ENCODE measurements at places on chromosomes 11 and 22.

DNA sequence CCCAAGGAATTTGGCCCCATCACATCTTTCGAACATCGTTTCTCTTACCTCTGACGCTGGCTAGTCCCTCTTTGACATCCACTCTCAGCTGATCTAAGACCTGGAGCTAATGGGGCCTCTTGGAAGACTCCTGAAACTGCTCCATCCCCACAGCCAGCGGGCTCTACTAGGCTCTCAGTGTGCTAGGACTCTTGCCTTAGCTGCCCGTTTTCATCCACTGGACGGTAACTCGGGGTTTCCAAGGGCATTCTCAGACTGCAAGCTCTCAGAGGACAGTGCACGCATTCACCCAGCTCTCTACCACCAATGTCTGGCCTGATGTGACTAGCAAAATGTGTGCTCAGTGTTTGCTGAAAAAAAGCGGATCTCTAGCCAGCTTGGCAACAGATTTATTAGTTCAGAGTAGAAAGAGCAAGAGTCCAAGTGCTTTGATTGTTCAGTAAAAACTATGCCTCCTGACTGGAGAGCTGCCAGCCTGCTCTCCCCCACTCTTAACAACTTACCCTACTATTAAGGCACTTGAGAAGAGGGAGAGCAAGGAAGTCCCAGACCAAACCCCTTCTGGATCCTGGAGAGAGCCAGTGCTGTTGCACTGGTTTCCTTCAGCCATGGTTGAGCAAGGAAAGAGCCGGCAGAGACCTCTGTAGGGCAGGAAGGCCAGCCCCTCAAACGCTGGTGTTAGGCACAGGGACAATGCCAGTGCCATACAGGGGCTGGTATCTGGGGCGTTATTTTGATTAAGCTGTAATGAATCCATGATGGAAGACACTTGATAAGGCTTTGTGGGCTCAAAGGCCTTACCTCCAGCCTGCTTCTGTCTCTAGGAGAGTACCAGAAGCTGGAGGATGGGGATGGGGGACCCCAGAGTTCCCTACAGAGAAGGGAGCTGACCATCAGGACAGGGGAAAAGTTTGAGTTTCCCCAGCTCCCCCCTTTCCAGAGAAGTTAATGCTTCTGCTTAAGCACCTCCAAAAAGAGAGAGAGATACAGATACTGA lies 9.2 kb downstream of the RELA start:
- no peak for DNase-seq

DNA sequence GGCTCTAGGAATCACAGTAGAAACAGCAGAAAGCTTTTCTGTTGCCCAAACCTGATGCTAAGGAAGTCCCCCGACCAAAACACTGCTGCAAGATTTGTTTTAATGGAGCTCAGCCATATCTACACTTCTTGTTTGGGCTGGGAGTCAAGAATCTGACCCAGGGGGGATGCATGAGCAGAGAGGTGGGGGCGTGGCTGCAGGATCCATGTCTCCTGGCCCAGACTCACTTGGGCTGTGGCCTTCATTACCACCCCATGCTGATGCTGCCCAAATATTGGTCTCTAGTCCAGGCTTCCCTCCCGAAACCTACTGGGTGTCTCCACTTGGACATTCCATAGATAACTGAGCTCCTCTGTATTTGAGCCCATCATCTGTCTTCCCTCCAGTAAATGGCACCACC lies 361.5 kb upstream of the LARGE1 start:
- no peak for DNase-seq

DNA sequence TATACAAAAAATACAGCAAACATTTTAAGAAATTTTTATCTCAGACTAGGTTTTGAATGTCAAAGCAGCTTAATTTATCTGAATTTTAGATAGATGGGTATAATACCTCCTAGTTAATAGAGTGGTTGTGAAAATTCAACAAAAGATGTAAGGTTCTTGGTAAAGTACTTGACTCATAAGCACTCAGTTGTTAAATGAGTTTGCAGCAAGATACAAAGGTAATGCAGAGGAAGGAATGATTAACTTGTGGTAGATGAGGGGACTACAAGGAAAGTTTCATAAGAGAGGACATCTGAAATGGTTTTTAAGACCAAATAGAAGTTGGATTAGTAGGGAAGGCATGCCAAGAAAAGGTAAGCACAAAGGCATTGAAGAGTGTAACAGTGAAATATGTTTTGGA lies 37.4 kb downstream of the PPME1 start:
- no peak for DNase-seq

DNA sequence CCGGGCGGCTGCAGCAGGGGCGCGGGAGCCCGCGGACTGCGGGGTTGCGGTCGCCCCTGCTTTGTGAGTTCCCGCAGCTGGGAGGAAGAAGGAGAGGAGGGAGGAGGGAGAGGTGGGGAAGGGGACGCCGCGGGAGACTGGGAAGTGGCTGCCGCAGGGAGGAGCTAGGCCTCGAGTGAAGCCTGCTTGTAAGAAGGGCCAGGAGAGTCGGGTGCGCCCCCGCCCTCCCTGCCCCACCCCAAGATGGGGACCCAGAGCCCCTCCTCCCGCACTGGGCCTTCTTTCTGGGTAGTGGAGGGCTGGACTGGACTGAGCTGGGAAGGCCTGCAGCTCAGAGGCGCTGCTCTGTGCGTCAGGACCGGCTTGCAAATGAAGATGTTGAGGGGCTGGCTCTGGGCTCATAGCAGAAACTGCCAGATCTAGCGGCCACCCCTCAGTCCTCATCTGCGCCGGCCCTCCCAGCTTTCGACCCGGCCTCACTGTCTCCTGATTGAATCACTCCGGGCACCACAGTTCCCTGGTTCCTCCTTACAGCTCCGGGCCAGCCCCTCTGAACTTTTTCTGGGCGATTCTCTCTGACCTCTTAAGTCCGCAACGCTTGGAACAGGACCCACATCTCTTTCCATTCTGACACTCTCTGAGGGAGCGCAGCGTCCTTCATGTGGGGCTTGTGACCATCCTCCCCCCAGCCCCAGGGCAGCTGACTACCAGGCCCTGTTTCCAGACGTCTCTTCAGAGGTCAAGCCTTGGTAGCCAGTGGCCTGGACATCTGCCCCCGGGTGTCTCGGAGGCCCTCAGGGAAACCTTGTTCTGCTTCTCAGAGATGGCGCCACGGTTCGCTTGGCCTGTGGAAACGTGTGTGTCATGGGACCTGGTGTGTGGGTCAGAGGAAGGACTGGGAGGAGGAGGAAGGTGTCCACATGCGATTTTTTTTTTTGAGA lies 21.9 kb downstream of the SERPINH1 start:
- DNase-seq: no peak

DNA sequence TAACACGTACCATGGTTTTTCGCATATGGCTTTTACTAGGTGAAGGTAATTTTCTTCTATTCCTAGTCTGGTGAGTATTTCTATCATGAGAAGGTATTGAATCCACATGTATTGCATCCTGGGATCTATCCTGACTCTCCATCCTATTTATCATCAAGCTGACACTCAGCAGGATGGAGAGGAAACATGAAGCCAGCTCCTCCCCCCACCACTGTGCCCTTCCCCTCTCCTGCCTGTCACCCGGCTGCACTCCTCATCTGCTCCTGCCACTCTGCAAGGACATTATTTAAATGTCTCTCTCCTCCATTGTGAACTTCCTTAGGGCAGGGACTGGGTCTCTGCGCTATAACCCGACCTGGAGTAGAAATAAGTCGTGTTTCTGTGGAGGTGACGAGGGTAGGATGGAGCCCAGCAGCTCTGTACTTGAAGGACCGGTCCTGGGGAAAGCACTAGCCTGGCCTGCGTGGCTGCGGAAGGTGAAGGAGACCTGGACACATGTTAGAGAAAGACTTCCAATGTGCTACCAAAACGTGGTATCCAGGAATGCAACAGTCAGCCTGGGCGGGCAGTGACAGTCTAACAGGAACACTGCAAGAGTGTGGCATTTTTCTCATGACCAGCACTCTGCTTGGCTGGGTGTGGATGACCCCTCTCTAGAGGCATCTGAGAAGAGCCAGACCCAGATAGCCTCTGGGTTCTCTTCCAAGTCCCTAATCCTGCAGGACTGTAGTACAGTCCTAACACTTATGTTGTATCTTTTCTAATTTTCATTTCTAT lies 111.2 kb downstream of the MICAL3 start:
- DNase-seq: no peak

GRCh38 chr22:35882211-35883030 lies 146.2 kb downstream of the RBFOX2 start:
- DNase-seq: no peak

- DNase-seq: no peak
Observed at GRCh38 chr22:41565403-41566054, 4.7 kb downstream of the CSDC2 start.
